ENCODE measurements at places on chromosomes 5 and 9.

- no peak for DNase-seq
Measured at GRCh38 chr9:92266486-92266885, 27.0 kb downstream of the IARS1 start.

- DNase-seq = peak; percentile 17
Measured at GRCh38 chr9:13395156-13395555, 115.7 kb upstream of the MPDZ start.

DNA sequence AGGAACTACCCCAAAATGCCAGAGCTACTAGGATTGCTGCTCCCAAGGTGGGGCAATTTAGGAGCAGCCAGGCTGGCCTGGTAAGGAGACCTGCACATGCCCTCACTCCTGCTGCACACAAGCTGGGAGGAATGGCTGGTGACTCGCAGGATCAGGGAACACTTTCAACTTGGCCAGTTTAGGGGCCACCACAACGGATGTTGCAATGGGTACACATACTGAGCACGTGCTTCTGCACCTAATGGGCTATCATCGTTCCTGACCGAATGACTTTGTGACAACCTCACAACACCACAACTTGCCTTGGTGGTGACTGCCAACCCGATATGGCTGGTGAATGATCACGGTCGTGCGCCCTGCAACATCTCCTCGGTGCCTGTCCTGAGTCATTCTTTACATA lies 172.0 kb downstream of the ROR2 start:
- no peak for DNase-seq

- DNase-seq = peak; percentile 86
Measured at GRCh38 chr9:17134396-17135294, at the start of gene CNTLN. Gene CNTLN (plus strand): TSS chr9:17135040. CDS start chr9:17135066, 26 bp downstream.

DNA sequence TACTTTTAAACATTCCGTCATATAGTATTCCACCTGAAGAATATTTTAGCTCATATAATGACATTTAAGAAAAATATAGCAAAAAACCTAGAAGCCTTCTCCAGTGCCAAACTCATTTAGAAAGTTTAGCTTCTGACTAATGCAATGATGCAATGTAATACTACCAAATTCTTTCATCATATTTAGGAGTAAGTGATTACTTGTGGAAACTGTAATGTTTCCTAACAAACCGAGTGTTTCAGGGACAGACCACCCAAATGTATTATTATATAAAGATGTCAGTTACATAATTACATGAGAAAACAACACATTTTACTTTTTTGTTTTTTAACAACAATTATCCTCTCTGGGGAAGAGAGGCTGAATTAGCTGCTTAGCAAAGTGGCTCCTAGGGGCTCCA lies 316.2 kb downstream of the ARL15 start:
- DNase-seq = peak; percentile 36

DNA sequence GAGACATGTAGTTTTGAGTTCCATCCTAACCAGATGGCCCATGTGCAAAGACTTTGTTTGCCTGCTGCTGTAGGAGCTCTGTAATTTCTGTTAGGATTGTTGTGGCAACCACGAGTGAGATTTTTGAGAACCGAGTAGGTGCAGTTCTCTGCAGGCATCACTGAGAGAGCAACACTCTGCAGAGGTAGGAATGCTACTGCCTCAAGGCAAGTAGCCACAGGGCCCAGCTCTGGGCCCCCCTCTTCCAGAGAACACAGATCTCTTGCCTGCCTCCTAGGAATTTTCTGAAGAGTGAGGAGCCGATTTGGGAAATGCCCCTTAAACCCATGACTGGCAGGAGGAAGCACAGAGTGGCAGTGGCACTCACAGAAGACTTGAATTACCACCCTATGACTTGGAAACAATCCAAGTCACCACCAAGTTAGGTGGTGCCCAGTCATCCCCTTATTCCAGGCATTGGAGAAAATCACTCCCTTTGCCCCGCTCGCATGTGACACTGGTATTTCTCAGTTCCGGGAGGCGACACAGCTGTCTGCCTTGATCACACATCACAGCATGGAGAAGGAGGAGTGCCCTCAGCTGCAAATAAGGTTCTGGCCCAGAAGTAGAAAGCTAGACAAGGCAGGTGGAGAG lies 52.5 kb upstream of the SLC2A8 start:
- DNase-seq = peak; percentile 6

DNA sequence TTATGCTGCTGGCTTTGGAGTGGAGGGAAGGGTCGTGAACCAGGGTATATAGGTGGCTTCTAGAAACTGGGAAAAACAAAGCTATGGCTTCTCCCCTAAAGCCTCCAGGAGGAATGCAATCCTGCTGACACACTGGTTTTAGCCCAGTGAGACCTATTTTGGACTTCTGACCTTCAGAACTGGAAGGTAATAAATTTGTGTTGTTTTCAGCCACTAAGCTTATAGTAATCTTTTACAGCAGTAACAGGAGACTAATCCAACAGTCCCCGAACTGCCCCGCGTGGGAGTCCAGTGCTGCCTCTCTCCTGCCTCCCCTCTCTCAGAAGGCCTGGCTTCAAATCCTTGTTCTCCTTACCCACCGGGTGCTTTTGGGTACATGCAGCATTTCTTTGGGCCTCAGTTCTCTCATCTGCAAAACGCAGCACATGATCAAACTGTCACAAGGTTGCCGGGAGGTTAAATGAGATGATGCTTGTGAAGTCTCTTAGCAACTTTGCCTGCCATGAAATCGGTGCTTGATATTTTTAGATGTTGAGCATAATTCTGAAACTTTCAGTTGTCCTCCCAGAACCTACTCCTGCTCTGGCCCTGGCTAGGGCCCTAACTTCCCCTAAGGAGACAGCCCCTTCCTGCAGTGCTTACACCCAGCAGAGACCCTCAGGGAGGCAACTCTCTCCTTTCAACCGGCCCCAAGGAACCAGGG lies 127.3 kb upstream of the BOD1 start:
- no peak for DNase-seq

DNA sequence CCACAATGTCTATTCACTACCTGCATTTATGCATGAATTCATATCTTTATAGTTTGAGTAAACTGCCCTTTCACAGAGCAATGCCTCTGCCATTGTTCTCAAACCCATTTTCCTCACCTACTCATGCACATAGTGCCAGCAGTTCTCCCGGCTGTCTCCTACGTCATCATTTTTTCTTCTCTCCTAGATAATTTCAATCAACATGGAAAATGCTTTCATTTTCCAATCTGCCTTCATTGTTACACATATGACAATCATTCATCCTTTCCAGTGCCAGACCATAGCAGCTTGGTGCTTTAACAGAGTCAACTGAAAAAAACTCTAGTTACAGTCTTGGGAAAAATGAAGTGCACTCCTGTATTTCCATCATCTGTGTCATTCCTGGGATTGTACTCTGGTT lies 514.8 kb upstream of the CTNND2 start:
- DNase-seq = no peak

Measured in NCI-H226 (cell line).